ENCODE measurements at places on chromosomes 2 and 18.

DNA sequence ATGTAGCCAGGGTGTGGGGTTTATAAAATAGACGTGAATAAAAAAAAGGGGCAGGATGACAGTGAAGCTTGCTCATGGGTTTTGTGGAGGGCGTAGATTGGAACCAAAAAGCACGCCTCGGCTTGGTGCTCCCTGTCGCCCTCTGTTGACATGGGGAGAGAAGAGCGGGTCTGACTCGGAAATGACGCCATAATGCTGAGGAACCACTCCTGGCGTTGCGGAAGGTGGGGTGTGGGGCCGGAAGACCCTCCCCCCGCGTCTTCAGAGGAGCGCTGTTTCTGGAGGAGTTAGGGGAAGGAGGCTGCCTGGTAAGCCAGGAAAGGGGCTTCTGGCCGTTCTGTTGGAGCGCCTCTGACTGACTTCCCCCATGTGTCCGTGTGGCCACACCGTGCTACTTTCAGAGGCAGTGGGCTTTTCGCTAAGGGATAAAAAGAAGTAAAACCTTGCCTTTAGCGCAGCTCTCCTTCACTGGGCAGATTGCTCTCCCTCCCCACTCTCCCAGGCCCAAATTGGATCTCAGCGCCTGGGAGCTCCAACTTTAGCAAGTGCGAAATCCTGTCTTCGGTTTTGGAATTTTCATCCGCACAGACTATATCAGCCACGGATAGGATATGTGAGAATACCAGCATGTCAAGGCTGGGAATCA is 42.8 kb downstream of the PLEKHA3 start:
- DNase-seq, result peak; percentile 59

DNA sequence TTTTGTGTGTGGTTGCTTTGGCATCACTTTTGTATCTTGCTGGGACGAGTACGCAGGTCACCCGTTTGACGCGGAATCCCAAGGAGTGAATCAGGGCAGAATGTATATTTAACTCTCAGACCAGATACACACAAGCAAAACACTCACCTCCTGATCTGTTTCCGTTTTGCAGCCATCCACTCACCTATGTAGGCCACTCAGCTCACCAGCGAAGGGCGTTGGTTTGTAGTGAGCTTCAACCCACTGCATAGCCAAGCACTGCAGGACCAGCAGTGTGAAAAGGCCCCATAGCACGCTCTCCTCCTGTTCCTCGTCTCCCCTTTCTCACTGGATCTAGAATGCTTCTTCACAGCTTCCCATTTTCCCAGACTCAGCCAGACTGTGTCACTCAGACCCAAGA is 58.3 kb downstream of the ZNF532 start:
- DNase-seq, result no peak

DNA sequence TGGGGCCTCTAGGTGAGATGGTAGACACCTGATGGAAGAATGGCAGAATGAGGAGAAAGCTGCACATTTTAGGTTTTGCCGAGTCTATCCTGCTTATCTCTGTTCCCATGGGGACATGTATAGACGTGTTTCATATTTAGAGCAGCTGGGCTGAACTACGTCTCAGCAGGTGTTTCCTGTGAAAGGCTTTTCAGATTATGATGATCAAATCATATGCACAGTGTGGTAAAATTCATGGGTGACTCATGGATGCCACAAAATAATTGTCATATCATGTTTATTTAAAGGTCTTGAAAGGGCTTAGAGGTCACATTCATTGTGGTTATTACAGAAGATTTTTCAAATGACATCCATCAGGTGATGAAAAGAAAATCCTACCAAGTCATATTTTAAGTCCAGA is 90.5 kb downstream of the ICOS start:
- peak; percentile 40 for DNase-seq

DNA sequence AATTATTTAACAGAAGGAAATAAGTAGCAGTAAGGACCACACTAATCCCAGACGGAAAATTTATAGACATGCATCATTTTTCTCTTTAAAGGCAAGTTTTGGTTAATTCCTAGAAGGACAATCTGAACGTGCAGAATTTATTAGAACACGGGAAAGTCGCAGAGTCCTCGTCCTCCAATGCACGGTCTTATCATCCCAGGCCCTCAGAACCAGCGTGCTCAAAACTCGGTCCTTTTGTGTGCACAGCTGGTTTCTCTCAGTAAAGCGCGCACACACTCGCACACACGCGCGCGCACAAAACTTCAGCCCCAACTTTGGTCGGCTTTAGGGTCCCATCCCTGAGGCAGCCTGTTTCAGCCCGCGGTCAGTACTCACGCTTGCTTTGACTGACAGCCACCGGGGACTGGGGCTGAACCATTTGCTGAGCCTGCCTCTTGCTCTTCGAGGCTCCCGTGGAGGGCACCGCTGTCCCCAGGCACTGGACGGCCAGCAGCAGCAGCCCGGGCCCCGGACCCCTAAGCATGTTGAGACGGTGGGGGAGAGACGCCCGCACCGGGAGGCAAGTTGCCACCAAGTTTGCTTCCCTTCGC is 493 bp downstream of the FN1 start:
- no peak for DNase-seq

GRCh38 chr2:1581965-1582625 is 162.2 kb downstream of the PXDN start:
- no peak for DNase-seq

- DNase-seq, result no peak
Observed at GRCh38 chr2:236715077-236715476, 145.5 kb downstream of the ACKR3 start.

- no peak for DNase-seq
Observed at GRCh38 chr2:100394111-100394641, 23.3 kb downstream of the CHST10 start.

DNA sequence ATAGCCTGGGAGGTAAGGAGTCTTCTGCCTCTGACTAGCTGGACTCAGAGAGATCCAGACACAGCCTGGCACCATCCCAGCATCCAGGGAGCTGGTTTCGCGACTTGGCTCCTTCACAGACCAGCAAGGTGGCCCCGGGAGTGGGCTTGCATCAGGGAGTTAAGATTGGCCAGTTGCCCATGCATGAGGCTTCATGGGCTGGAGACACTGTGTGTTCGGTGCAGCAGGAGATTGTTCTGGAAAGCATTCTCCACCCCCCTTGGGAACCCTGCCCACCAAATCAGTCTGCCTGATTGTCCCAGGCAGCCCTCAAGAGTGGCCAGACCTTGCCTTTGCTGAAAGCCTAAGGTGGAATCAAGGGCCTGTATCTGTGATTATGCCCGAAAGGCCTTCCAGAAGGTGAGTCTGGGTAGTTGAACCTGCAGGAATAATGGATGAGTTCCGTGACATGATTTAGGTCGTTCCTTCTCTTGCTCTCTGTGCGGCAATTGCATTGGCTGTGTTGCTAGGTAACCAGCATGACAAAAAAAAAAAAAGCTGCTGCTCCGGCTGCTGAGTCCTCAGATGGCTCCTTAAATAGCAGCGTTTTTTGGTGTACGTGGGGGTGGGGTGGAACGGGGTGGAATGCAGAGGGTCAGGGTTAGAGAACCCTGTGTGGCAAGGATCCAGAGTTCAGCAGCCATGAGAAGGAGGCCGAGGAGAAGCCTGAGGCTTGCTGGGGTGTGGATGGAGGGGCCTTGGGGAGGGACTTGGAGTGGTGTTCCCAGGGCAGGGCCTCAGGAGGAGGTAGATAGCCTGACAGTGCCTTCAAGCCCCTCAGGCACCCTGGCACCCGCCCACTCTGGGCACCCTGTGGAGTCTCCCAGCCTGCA is 93.0 kb upstream of the MCFD2 start:
- DNase-seq, result no peak

DNA sequence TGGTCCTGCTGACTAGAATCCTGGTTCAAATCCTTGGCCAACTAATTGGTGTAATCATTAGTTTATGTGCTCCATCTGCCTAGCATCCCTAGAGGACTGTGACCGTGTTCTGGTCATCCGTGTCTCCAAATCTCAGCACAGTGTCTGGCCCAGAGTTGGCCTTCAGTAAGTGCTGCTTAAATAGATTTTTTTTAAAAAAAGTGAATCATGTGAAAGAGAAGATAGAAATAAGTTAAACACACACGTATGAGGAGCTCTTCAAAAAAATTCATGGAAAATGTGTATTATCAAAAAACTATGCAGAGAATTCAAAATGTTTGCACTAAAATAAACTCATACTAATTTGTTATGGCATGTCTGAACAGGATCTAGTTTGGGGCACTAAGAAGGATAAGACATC is 129.3 kb upstream of the TLK1 start:
- no peak for DNase-seq

- DNase-seq, result no peak
Observed at GRCh38 chr18:31230495-31230894, 67.8 kb upstream of the DSC1 start.

GRCh38 chr2:148255929-148256328 is 235.0 kb downstream of the MBD5 start:
- no peak for DNase-seq

- no peak for DNase-seq
Observed at GRCh38 chr2:132761437-132761836, 91.4 kb upstream of the LYPD1 start.

DNA sequence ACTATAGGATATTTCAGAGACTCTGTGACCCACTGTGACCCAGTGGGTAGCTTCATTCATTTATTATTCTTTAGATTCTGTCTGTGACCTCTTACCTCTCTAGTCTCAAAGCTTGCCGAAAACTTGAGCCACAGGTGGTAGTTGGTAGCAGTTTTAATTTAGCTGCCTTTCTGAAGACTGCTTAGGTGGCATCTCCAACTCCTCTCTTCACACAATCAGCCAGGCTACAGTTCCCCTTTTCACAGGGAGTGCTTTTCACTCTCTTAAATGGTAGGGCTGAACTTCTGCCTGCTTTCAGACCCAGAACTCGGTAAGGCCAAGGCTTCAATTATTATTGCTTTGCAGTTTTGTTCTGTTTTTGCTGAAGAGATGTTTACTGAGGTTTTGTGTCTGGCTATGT is 349.6 kb downstream of the ARL6IP6 start:
- DNase-seq, result no peak

- no peak for DNase-seq
Observed at GRCh38 chr2:60540074-60540473, 13.4 kb downstream of the BCL11A start.

- DNase-seq, result no peak
Observed at GRCh38 chr2:169345486-169346437, 16.6 kb downstream of the LRP2 start.

GRCh38 chr2:143146366-143146765 is 17.1 kb downstream of the ARHGAP15 start:
- no peak for DNase-seq

DNA sequence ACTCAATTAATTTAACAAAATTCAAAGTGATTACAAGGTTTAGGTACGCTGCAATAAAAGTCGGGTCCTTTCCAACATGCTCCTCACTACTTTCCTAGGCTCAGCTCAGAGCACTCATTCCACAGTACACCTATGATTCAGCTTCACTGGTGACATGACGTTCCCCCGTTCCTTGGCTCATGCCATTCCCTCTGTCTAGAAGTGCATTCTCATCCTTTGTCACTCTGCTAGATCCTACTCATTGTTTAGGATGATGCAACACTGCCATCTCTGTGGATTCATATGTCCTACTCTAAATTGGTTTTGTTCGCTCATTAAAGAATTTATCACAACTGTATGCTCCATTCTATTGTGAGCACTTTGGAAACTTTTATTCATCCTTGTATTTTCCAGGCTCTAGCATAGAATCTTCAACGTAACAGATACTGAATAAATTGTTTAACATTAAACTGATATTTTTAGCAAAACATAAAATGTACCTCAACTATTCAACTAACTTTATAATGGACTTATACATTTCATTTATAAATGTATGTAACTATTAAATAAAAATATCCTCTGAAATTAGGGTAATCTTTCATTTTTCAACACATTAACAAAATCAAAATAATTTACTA is 78.6 kb downstream of the FAM228A start:
- DNase-seq, result no peak

DNA sequence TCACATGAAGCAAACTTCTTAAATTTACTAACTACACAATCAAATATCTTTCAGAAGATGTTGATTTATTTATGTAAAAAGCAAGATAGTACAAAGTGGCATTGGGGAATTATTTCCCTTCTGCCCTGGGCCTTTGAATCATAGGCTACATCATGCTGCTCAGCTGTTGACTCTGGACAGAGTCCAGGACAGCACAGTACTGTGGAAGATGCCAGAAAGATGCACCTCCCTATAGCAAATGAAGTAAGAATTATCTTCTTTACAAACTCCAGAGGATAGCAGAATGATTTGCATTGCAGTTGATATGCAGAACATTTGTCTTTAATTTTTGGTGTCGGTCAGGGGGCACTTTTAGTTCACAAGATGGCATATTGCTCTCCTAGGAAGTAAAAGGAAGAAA is 1354.5 kb upstream of the ZEB2 start:
- DNase-seq, result no peak

- no peak for DNase-seq
Observed at GRCh38 chr2:241720560-241720959, 13.9 kb upstream of the D2HGDH start.

GRCh38 chr2:186848873-186849578 is at the start of gene ZSWIM2:
Gene ZSWIM2 (minus strand): TSS chr2:186849170. CDS start chr2:186849130, 40 bp downstream.
- DNase-seq, result peak; percentile 36

GRCh38 chr2:27798948-27799645 is 27.6 kb downstream of the MRPL33 start:
- no peak for DNase-seq

GRCh38 chr2:70044290-70045040 is 42.8 kb upstream of the PCBP1 start:
- no peak for DNase-seq

DNA sequence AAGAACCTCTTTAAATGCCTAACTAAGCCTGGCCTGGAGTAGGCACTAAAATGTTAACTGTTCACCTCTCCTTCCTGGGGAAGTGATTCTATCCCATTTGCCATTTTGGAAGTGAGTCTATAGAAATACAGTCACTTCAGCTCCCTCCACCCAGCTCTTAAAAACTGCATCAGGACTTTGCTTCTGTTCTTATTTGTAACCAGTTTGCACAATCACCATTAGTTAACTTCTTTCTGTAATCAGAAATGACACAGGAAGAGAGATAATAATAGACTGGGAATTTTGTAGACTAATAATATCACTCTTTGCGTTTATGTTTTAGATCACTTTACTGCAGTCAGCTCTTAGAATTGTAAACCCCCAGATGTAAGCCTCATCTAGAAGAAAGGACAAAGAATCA is 16.0 kb upstream of the MARCO start:
- DNase-seq, result no peak

GRCh38 chr2:75324141-75324540 is 124.8 kb upstream of the TACR1 start:
- no peak for DNase-seq

GRCh38 chr2:142533177-142533576 is 344.3 kb upstream of the KYNU start:
- DNase-seq, result no peak

DNA sequence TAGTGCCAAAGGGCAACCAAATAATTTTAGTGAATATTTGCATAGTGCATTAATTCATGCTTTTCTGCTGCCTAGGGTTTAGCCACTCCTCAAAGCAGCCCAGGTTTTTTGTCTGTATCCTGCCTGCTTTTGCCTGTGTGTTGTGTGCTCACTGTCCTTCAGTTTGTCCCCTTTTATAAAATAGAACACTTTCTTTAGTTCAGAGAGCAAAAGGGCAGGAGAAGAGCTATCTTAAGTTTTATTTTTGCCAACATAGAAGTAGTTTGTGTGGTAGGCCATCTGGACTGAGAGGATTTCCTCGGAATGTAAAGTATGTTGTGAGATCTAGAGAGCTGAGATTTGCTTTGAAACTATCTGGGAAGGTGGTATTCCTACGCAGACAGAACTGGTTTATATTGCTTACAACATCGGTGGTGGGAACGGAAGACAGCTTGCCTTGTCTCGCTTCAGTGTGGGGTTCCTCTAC is 64.9 kb downstream of the EML4 start:
- no peak for DNase-seq

GRCh38 chr2:220279840-220280239 is 652.4 kb downstream of the SLC4A3 start:
- DNase-seq, result no peak

- DNase-seq, result no peak
Observed at GRCh38 chr2:161059388-161059787, 100.8 kb upstream of the TANK start.
